GM12878 (cell line): ENCODE measurements at places on chromosomes 5 and 9. TPM values are rescaled to one million over a fixed set of nuclear protein-coding genes. Genes with fewer than 3 reads are reported as not detected.

Gene TEK
- 0.08 TPM in 1 of 2 replicates, not detected in the other for total RNA-seq

Gene KIF12
- total RNA-seq = 0.27 TPM in 1 of 2 replicates, not detected in the other

- H3K4me3 ChIP-seq = no peak overlapping the region
- peaks cover 25% of the 10 kb centered on the region for H3K4me1 ChIP-seq
- H3K27me3 ChIP-seq = no peaks in the 10 kb centered on the region
- no peak for DNase-seq
- peak overlapping the region; percentile 51 for H3K27ac ChIP-seq
These were observed 27.0 kb downstream of the SLC25A25 start for GRCh38 chr9:128094950-128095544.

- no peak overlapping the region for H3K27ac ChIP-seq
- H3K4me1 ChIP-seq = no peaks in the 10 kb centered on the region
- no peaks in the 10 kb centered on the region for H3K27me3 ChIP-seq
These were observed 69.2 kb upstream of the FBXW11 start for GRCh38 chr5:172075656-172076055.

DNA sequence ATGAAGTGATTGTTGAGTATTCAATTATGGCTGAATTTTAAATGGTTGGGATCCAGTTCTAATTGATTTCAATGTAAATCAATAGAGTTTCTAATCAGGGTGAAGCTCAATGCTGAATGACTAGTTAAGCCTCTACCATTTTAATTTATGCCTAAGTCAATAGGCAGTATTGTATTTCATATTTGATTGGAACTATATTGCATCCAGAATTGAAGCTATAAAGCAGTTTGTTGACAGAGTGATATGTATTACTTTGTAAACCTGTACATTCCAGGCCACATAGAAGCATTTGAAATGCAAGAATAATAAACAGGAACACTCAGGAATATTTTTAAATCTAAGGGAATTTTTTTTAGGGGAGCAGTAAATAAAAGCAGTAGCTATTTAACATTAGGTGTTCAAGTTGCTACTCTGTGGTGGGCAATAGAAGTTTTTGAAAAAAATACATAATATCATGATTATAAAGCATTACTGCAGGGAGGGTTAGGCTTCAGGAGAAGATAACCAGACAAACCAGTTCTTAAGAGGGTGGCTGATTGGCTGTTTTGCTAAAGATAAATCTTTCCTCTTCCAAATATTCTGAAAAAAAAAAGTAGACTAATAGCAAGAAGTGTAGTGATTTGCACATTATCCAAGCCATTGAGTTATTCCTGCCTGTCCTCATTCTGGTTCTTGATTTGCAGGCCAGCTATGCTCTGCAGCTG, 492.0 kb upstream of the MEF2C start:
- H3K36me3 ChIP-seq = no peaks in the 10 kb centered on the region
- peaks cover 4% of the 10 kb centered on the region for H3K4me1 ChIP-seq
- DNase-seq = no peak
- H3K27ac ChIP-seq = no peak overlapping the region

DNA sequence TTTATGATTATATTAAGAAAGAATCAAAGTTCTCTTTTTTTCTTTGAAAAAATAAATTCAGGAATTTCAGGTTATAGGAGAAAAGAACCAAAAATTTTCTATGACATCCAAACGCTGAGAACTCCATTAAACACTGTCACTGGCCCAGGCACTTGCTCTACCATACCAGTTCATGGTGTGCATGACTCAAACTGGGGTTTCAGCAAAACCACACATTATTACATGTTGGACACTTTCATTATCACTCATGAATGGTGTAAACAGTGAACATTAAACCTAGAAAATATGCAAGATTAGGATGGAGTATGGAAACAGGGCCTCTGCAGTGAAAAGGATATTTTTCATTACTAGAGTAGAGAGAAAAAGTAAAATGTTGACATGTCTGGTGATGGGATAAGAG, 369.9 kb upstream of the FAM174A start:
- H3K27ac ChIP-seq = no peak overlapping the region
- H3K36me3 ChIP-seq = no peaks in the 10 kb centered on the region
- peak; percentile 9 for DNase-seq
- H3K4me1 ChIP-seq = no peaks in the 10 kb centered on the region
- H3K4me3 ChIP-seq = no peak overlapping the region

DNA sequence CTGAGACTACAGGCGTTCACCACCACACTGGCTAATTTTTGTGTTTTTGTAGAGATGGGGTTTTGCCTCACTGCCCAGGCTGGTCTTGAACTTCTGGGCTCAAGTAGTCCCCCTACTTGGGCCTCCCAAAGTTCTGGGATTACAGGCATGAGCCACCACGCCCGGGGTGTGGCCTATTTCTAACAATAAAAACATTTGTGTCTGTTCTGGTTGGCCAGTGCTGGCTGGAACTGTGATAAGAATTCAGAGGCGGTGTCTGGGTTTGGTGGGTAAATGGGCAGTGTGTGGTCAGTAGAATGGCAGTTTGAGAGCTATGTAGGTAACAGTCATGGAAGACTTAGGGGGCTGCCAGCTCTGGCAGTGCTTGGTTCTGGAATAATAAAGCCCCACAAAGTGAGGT, 46.9 kb upstream of the SYNPO start:
- H3K27ac ChIP-seq = no peak overlapping the region
- no peaks in the 10 kb centered on the region for H3K36me3 ChIP-seq
- no peak overlapping the region for H3K4me3 ChIP-seq
- H3K4me1 ChIP-seq = peaks cover 13% of the 10 kb centered on the region
- DNase-seq = no peak
- H3K27me3 ChIP-seq = no peaks in the 10 kb centered on the region

DNA sequence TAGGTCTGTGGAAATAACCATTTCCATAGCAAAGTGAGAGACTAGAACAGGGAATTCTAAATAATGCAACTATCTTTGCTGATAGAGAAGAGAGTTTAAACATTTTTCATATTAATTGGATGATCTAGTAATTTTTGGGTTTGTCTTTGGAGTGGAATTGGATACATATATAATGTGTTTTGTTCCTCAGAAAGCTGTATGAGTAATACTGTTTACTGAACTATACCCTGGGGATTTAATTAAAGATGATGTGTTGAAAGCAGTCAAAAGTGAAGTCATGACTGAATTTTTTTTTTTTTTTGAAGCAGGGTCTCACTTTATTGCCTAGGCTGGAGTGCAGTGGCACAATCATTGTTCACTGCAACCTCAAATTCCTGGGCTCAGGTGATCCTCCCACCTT, 17.9 kb downstream of the FER start:
- DNase-seq = no peak
- H3K27me3 ChIP-seq = no peaks in the 10 kb centered on the region
- no peak overlapping the region for H3K4me3 ChIP-seq

- H3K36me3 ChIP-seq = no peaks in the 10 kb centered on the region
- peak overlapping the region; percentile 47; the same call in 1 of the 2 replicates for H3K4me3 ChIP-seq
- no peak overlapping the region for H3K27ac ChIP-seq
- no peak for DNase-seq
- peaks cover 37% of the 10 kb centered on the region for H3K4me1 ChIP-seq
- no peaks in the 10 kb centered on the region for H3K27me3 ChIP-seq
These were observed 1.9 kb upstream of the IL13 start for GRCh38 chr5:132655821-132656773.

DNA sequence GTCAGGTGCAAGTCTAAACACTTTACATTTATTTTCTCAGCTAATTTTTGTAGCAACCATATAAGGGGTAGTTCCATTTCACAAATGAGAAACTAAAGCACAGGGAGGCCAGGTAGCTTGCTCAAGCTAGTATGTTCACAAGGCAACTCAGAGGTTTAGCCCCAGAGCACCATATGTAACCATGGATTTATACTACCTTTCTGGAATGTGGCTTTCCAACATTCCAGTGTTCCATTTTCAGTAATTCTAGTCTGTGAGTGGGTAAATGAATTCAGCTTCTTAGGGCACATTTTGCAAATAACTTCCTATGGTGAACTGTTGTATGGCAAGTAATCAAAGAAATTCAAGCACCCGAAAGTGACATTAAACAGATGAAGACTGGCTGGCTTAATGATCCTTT, 25.0 kb upstream of the CAST start:
- DNase-seq = no peak
- no peaks in the 10 kb centered on the region for H3K36me3 ChIP-seq
- H3K27me3 ChIP-seq = no peaks in the 10 kb centered on the region; the same call in 1 of the 2 replicates
- H3K4me3 ChIP-seq = no peak overlapping the region

- H3K4me3 ChIP-seq = no peak overlapping the region
- no peak for DNase-seq
- peaks cover 4% of the 10 kb centered on the region; the same call in 1 of the 2 replicates for H3K27me3 ChIP-seq
- no peaks in the 10 kb centered on the region for H3K36me3 ChIP-seq
- H3K4me1 ChIP-seq = no peaks in the 10 kb centered on the region
These were observed 133.3 kb downstream of the MACROH2A1 start for GRCh38 chr5:135265497-135266302.
